ENCODE measurements at places on chromosomes 16 and 17.

- no peak overlapping the region for H3K27ac ChIP-seq
- no peaks in the 10 kb centered on the region for H3K4me1 ChIP-seq
Observed at GRCh38 chr16:66188917-66189725, 177.4 kb upstream of the CDH5 start.

GRCh38 chr16:11242658-11243057 lies 13.3 kb downstream of the SOCS1 start:
- no peak overlapping the region for H3K4me3 ChIP-seq
- H3K4me1 ChIP-seq, result peaks cover 24% of the 10 kb centered on the region
- ATAC-seq, result no peak
- no peaks in the 10 kb centered on the region for H3K27me3 ChIP-seq
- H3K27ac ChIP-seq, result no peak overlapping the region
- H3K36me3 ChIP-seq, result no peaks in the 10 kb centered on the region

GRCh38 chr17:36673637-36674277 lies 72.4 kb downstream of the MRM1 start:
- H3K4me1 ChIP-seq, result peaks cover 38% of the 10 kb centered on the region
- ATAC-seq, result peak; percentile 25
- no peaks in the 10 kb centered on the region for H3K36me3 ChIP-seq
- H3K4me3 ChIP-seq, result peak overlapping the region; percentile 64
- peak overlapping the region; percentile 82 for H3K27ac ChIP-seq
- no peaks in the 10 kb centered on the region for H3K27me3 ChIP-seq

GRCh38 chr17:64331931-64332493 lies 58.6 kb downstream of the PECAM1 start:
- no peaks in the 10 kb centered on the region for H3K4me1 ChIP-seq
- no peaks in the 10 kb centered on the region for H3K27me3 ChIP-seq
- ATAC-seq, result no peak

GRCh38 chr17:50174444-50174843 lies 8.6 kb downstream of the SGCA start:
- no peaks in the 10 kb centered on the region for H3K36me3 ChIP-seq
- no peak overlapping the region for H3K27ac ChIP-seq
- H3K4me3 ChIP-seq, result no peak overlapping the region

DNA sequence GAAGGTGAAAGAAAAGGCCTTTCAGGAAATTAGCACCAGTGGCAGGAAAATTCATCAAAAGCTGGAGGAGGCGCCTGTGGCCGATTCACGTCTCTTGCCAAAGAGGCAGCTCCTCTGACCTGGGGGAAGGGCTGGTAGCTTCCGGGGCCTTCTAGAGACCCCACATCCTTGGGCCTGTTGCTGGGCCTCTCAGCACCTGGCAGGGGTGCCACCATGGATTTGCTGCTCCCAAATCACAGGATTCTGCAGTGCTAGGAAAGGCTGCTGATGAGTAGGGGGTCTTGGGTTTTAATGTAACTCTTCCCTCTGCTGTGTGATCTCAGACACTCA lies 11.6 kb upstream of the CBFB start:
- ATAC-seq, result no peak
- peaks cover 5% of the 10 kb centered on the region for H3K36me3 ChIP-seq
- no peak overlapping the region for H3K27ac ChIP-seq
- no peaks in the 10 kb centered on the region for H3K27me3 ChIP-seq
- H3K4me3 ChIP-seq, result no peak overlapping the region
- peaks cover 7% of the 10 kb centered on the region for H3K4me1 ChIP-seq

DNA sequence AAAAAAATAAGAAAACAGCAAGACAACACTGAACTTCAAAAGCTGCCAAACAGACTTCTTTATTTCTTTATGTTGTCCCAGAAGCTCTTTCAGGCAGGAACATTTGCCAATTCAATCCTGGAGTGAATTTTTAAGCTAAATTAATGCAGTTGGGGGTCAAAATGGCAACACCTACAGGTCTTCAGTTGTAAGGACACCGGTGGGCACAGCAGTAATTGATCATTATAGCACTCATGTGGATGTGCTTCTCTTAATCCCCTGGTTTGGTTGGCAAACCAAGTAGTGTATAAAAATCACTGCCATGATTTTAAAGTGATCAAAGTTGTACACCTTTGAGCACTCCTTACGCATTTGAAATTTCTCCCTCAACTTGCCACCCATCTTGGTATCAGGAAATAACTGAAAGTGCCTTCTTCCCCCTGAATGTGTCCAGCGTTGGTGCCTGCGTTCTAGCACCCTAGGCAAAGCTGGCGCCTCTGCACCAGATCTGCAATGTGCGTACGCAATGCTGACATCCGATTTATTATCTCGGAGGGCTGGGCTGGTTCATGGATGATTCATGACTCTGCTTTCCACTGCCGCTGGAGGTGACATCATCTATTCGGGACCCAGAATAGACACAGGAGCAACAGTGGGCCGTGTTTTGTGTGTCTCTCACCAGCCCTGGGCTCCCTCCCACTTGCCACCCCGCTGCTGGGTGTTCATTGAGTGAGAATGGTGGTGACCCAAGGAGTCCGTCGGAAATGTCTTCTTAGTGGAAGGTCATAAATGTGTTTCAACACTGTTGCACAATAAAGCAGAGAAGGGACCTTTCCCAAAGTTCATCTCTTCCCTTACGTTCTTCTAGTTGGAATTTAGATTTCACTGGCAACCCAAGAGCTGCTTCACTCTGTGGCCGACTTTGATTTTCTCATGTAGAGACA lies 203.4 kb downstream of the CCDC182 start:
- peak overlapping the region; percentile 40 for H3K27ac ChIP-seq
- H3K4me3 ChIP-seq, result no peak overlapping the region
- no peaks in the 10 kb centered on the region for H3K36me3 ChIP-seq
- no peaks in the 10 kb centered on the region for H3K27me3 ChIP-seq
- ATAC-seq, result no peak

GRCh38 chr17:28763137-28763799 lies 19.5 kb downstream of the TRAF4 start:
- peak overlapping the region; percentile 70 for H3K27ac ChIP-seq
- no peaks in the 10 kb centered on the region for H3K27me3 ChIP-seq
- peaks cover 90% of the 10 kb centered on the region for H3K36me3 ChIP-seq
- H3K4me3 ChIP-seq, result peak overlapping the region; percentile 50
- ATAC-seq, result peak; percentile 88

DNA sequence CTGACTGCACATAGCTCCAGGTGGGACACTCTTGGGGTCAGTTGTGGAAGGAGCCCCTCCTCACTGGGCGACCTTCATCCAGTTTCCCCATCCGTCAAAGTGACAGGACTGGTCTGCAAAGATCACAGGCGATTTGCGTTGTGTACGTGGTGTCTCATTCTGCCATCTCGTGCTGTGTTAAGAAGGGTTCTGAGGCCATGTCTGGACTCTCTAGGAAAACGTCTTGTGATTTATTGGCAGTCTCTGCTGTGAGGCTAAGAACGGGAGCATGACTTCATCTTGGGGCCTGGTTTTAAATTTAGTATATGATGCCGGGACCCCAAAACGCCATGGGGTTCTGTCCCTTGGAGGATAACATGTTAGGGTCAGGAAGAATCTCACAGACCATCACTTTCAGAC lies 65.2 kb upstream of the CIBAR2 start:
- H3K4me3 ChIP-seq, result no peak overlapping the region
- H3K27ac ChIP-seq, result no peak overlapping the region
- peaks cover 34% of the 10 kb centered on the region for H3K27me3 ChIP-seq
- ATAC-seq, result no peak
- H3K4me1 ChIP-seq, result no peaks in the 10 kb centered on the region

DNA sequence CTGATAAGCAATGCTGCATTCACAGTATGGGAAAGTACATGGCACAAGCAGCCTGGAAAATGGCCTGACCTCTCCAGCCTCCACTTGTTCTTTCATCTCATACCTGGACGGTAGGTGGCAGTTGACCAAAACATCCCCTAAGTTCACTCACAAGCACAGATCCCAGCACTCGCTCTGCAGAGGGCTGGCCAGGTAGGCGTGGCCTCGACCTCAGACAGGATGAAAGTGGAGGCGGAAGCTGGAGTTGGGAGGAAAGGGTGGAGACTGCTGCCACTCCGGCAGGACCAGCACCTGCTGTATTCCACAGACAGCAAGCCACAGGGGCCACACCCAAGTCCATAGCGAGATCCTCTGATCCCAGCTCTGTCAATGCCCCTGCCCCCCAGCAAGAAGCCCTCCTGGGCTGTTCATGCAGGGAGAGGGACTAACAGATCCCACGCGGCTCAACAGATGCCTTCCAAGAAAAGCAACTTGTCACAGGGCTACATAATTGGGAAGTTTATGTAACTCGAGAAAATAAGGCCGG lies 31.3 kb downstream of the ZCCHC14 start:
- peaks cover 32% of the 10 kb centered on the region for H3K4me1 ChIP-seq
- no peak for ATAC-seq
- H3K36me3 ChIP-seq, result peaks cover 38% of the 10 kb centered on the region
- no peaks in the 10 kb centered on the region for H3K27me3 ChIP-seq
- no peak overlapping the region for H3K27ac ChIP-seq

- H3K4me1 ChIP-seq, result no peaks in the 10 kb centered on the region
- H3K36me3 ChIP-seq, result no peaks in the 10 kb centered on the region
- peaks cover 4% of the 10 kb centered on the region for H3K27me3 ChIP-seq
Observed at GRCh38 chr16:82834151-82834815, 207.5 kb downstream of the CDH13 start.

DNA sequence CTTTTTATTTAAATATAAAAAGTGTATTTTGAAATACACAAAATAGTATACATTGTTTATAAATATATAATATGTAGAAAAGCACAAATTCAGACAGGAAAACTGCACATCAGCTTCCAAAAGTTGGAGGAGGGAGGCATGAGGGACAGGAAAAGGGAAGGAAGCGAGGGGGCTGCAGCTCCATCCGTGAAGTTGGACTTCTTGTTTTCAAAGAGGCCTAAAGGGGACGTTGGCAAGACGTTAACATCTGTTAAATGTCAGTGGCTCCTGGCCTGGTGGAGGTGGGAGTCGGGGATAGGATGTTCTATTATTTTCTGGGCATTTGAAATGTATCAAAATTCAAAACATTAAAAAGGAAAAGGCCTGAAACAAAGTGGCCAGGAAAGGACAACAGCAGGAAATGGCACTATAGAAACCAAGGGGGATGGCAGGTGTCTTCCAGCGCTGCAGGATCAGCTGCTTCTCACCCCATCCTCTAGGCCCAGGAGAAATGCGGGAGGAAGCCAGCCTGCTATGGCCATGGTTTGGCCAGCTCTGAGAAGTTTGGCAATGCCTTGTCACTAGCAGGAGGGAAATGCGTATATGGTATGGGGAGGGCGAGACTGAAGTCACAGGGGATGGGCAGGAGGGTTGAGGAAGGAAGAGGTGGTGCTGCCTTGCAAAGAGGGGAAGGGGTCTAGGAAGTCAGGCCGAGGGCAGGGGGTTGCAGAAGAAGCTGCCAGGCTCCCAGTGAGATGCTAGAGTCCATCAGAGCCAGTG lies 6.4 kb downstream of the CMTM2 start:
- ATAC-seq, result no peak
- no peaks in the 10 kb centered on the region for H3K36me3 ChIP-seq
- no peak overlapping the region for H3K27ac ChIP-seq
- H3K4me1 ChIP-seq, result peaks cover 11% of the 10 kb centered on the region
- peaks cover 2% of the 10 kb centered on the region for H3K27me3 ChIP-seq

DNA sequence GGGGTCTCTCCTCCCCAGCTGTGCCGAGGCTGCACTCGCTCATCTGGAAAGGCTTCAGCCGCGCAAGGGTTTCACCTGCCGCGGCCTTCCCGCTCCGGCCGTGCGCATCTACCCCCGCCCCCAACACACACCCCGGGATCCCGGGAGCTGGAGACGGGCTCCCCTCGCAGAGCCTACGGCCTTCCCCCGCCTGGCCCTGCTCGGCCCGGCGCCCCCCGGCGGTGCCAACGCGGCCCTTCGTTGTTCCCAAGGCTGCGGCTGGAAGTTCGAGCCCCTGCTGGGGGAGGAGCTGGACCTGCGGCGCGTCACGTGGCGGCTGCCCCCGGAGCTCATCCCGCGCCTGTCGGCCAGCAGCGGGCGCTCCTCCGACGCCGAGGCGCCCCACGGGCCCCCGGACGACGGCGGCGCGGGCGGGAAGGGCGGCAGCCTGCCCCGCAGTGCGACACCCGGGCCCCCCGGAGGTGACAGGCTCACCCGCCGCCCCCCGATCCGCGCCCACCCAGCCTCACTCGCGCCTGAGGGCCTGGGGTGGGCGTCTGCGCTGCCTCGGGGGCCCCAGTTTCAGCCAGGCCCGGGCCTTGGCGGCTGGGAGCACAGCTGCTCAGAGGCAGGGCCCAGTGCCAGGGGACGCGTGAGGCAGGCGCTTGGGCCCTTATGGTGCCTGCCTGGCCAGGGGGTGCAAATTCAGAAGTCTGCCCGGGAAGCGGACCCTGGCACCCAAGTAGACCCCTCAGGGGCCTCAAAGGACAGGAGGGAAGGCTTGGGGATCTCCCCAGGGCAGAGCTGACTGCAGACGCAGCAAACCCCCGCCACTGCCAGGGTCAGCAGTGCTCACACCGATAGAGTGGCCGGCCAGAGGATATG lies 11.2 kb downstream of the GALK1 start:
- H3K27me3 ChIP-seq, result no peaks in the 10 kb centered on the region
- H3K4me1 ChIP-seq, result peaks cover 5% of the 10 kb centered on the region
- ATAC-seq, result peak; percentile 84
- H3K4me3 ChIP-seq, result peak overlapping the region; percentile 76

- H3K4me3 ChIP-seq, result no peak overlapping the region
- H3K36me3 ChIP-seq, result no peaks in the 10 kb centered on the region
- no peaks in the 10 kb centered on the region for H3K4me1 ChIP-seq
- ATAC-seq, result no peak
Observed at GRCh38 chr17:60729854-60730253, 52.2 kb downstream of the BCAS3 start.

GRCh38 chr17:28997806-28998205 lies 8.0 kb downstream of the SEZ6 start:
- H3K36me3 ChIP-seq, result no peaks in the 10 kb centered on the region
- H3K4me3 ChIP-seq, result no peak overlapping the region
- H3K4me1 ChIP-seq, result no peaks in the 10 kb centered on the region
- H3K27me3 ChIP-seq, result peaks cover 13% of the 10 kb centered on the region
- H3K27ac ChIP-seq, result no peak overlapping the region

DNA sequence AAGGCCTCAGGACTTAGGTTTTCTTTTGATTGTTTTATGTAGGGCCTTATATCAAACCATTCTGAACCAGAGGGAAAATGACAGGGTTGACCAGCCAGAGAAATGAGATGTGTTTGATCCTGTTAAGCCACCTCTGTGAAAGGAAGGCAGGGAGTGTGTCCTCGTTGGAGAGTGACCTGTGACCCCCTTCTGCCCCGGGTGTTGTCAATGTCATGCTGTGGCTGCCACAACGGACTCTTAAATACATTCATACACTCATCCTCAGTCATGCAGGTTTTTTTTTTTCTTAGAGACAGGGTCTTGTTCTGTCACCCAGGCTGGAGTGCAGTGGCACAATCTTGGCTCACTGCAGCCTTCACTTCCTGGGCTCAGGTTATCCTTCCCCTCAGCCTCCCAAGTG lies 6.1 kb downstream of the MYCBPAP start:
- no peak for ATAC-seq
- peaks cover 21% of the 10 kb centered on the region for H3K4me1 ChIP-seq
- no peaks in the 10 kb centered on the region for H3K27me3 ChIP-seq
- H3K27ac ChIP-seq, result no peak overlapping the region

- peak overlapping the region; percentile 82 for H3K27ac ChIP-seq
- H3K4me3 ChIP-seq, result peak overlapping the region; percentile 81
- no peaks in the 10 kb centered on the region for H3K27me3 ChIP-seq
- ATAC-seq, result peak; percentile 89
- peaks cover 38% of the 10 kb centered on the region for H3K4me1 ChIP-seq
Observed at GRCh38 chr17:40340880-40341807, 23.4 kb downstream of the GJD3 start.

Measured in activated T-helper 17 cell treated with anti-CD3 and anti-CD28 coated beads, Interleukin-2, amount 50 U/mL, for 72 hours (primary cell).